Right hindlimb (tissue), 1 donor: ENCODE measurements at places on chromosomes 12 and 14.

DNA sequence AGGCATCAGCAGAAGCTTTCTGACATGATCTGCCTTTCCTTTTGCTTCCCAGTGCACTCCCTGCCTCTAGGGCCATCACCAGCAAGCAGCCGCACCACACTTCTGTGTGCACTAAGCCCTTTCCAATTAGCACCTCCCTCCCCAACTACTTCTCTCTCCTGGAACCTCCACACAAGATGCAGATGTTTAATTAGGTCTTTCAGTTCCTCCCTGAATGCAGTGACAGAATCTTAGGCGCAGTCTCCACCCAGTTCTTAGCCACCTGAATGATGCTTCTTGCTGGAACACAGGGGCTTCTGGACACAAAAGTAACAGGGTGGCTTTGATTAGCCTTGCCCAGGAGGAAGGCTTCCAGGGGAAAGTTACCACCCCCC is 32.9 kb downstream of the NIN start:
- DNase-seq = no peak

DNA sequence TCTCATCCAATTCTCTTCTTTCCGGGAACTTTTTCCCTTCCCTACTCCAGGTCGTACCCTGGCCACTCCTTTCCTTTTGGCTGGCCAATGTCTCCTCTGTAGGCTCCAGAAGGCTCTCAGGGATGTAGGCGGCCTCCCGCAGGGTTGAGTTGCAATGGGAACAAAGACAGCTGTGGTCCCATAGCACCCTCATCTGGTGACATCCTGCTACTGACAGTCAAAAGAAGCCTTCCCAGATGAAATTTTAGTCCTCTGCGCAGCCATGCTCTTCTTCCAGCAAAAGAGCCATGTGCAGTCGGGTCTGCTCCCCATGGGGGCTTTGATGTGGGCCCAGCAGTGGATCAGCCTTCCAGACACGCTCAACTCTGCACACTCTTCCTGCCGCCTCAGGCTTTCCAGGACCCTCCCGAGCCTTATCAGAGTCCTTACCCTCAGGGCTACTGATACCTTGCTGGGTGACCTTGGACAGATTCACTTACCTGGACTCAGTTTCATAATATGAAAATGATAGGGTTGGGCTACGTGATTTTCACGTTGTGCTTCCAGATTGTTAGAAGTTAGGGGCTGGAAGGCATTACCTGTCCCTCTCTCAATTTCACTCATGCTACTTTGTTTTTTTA is 5.5 kb upstream of the CELA1 start:
- DNase-seq = no peak

DNA sequence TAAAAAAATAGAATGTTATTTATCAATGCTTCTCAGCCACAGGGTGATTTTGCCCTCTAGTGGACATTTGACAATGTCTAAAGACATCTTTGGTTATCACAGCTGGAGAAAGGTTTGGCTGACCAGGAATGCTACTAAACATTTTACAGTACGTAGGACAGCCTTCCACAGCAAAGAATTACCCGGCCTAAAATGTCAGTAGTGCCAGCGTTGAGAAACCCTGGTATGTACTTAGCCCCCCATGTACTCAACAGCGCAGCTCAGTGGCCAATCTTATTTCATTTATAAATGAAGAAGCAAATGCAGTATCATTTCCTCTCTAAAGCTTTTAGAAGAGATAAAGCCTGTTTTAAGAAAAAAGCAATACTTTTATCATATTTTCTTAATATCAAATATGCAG is 5.8 kb downstream of the MARK3 start:
- DNase-seq = no peak

- no peak for DNase-seq
Measured at GRCh38 chr14:72543341-72543740, 350.6 kb downstream of the DPF3 start.

GRCh38 chr12:57166971-57167371 is 19.6 kb upstream of the LRP1-AS start:
- no peak for DNase-seq

- no peak for DNase-seq
Measured at GRCh38 chr14:71130491-71131179, 223.4 kb downstream of the PCNX1 start.
